ENCODE measurements at places on chromosomes 5 and 9. TPM values are rescaled to one million over a fixed set of nuclear protein-coding genes. Genes with fewer than 3 reads are reported as not detected.

Gene TMOD1
- total RNA-seq: 0.49 TPM

Gene SLC36A2
- not detected for total RNA-seq

Gene TAS2R1
- not detected for total RNA-seq

Gene ERCC6L2
- total RNA-seq: 63.1 TPM

DNA sequence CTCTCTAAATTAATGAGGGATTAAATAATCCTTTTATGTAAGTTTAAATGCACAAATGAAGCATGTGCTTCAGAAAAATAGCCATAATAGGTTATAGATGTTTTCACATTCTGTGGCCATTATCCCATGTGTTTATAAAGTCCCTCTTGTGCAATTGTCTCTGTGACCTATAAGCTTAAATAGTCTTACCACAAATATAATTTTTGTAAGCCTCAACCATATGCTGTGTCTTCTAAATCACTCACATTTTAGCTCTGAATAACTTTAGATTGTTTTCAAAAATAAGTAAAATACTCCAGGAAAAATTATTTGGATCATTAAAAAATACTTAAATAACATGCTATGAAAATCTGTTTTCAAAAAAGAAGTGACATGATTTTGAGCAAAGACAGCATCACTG is 1894.7 kb downstream of the MAT2B start:
- no peak overlapping the region for H3K27ac ChIP-seq
- no peak overlapping the region for H3K4me3 ChIP-seq
- H3K36me3 ChIP-seq: no peaks in the 10 kb centered on the region
- no peaks in the 10 kb centered on the region for H3K27me3 ChIP-seq
- DNase-seq: no peak

- no peak for DNase-seq
- no peak overlapping the region for H3K27ac ChIP-seq
- H3K36me3 ChIP-seq: no peaks in the 10 kb centered on the region
- H3K4me3 ChIP-seq: no peak overlapping the region
These were observed 269.2 kb upstream of the TNC start for GRCh38 chr9:115386963-115387770.

GRCh38 chr5:151683986-151684588 is 2.6 kb downstream of the SPARC start:
- H3K27me3 ChIP-seq: no peaks in the 10 kb centered on the region
- DNase-seq: no peak
- peak overlapping the region; percentile 91 for H3K4me3 ChIP-seq
- peaks cover 56% of the 10 kb centered on the region for H3K4me1 ChIP-seq
- peaks cover 4% of the 10 kb centered on the region for H3K36me3 ChIP-seq

GRCh38 chr9:124347206-124347967 is 67.9 kb downstream of the PSMB7 start:
- DNase-seq: no peak
- no peak overlapping the region for H3K4me3 ChIP-seq
- peaks cover 5% of the 10 kb centered on the region for H3K4me1 ChIP-seq
- no peaks in the 10 kb centered on the region for H3K27me3 ChIP-seq
- H3K27ac ChIP-seq: peak overlapping the region; percentile 9
- H3K36me3 ChIP-seq: peaks cover 20% of the 10 kb centered on the region

DNA sequence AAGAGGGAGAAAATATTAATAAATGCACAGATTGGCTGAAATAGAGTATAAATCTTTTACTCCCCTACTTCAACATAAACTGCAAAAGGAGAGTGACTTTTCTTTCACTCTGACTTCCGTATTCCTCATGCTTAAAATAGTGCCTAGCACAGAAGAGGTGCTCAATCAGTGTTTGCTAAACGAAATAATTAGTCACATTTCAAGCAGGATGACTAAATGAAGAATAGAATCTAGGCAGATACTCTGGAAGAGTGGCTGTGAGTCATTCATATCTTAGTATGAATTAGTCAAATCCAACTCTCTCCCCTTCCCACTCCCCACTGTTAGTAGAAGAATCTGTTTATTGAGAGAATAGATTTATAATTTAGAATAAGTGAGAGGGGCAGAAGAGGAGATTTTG is 4.8 kb downstream of the CD274 start:
- H3K4me1 ChIP-seq: peaks cover under 1% of the 10 kb centered on the region
- no peak overlapping the region for H3K4me3 ChIP-seq
- H3K27me3 ChIP-seq: no peaks in the 10 kb centered on the region
- H3K27ac ChIP-seq: no peak overlapping the region
- DNase-seq: no peak

GRCh38 chr5:151168602-151169344 is 11.2 kb upstream of the ANXA6 start:
- peaks cover 8% of the 10 kb centered on the region for H3K4me1 ChIP-seq
- no peak overlapping the region for H3K4me3 ChIP-seq
- no peak overlapping the region for H3K27ac ChIP-seq
- H3K27me3 ChIP-seq: no peaks in the 10 kb centered on the region
- no peaks in the 10 kb centered on the region for H3K36me3 ChIP-seq
- DNase-seq: no peak

- H3K4me1 ChIP-seq: no peaks in the 10 kb centered on the region
- H3K4me3 ChIP-seq: no peak overlapping the region
- no peaks in the 10 kb centered on the region for H3K27me3 ChIP-seq
- no peak for DNase-seq
These were observed 66.7 kb downstream of the SVEP1 start for GRCh38 chr9:110512817-110513216.

DNA sequence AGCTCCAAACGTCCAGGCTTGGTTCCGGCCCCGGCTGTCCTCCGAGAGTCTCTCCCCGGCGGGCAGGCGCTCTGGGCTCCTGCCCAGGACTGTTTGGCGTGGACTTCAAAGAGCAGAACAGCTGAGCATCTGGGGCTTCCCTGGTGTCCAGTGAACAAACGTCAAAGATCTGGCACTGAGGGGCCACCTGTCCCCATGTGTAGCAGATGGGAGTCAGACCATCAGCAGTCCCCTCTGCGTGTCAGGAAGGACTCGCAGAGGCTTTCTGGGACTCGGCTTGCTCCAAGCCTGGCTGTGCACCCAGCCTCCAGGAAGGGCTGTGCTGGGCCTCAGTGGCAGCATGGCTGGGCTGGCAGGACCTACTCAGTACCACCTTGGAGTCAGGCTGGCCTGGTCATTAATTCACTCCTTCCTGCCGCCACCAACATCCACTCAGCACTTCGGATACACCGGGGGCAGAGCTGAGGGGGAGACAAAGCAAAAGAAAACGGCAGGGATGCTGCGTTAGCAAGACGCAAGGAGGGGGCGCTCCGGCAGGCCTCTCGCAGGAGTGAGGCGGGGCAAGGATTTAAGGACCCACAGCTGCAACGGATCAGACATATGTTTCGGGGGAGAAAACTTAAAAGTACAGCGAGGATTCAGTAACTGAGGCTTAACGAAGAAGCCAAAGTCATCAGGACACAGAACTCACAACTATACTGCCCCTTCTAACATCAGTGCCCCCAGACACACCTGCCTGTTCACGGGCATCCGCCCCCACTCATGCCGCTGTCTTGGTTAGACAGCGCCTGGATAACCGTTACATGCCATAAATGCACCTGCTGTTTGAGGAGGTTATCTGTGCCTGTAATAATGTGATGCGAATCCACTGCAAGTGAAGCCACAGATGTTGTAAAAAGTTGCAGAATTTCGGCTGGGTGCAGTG is 164.5 kb upstream of the PHYKPL start:
- H3K4me1 ChIP-seq: peaks cover 2% of the 10 kb centered on the region
- no peak for DNase-seq
- peaks cover 3% of the 10 kb centered on the region for H3K27me3 ChIP-seq

- H3K36me3 ChIP-seq: no peaks in the 10 kb centered on the region
- DNase-seq: no peak
- no peak overlapping the region for H3K4me3 ChIP-seq
- peaks cover 5% of the 10 kb centered on the region for H3K4me1 ChIP-seq
- no peak overlapping the region for H3K27ac ChIP-seq
These were observed 633.8 kb downstream of the SEMA5A start for GRCh38 chr5:8912106-8912505.

DNA sequence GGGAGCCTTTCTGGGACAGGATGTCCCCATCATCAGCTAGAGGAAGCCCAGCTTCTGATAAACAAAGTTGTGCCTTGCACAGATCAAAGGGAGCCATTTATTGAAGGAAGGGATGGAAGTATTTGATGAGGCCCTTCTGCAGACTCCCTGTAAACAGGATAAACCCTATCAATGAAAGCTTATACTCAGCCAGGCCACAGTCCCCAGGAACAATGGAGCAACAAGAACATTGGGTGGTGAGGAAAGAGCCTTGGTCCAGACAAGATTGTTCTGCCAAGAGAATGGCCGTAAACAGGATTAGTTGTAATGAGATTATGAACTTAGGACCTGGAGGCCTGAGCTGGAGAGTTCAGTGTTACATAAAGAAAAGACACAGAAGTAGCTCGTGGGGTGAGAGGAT is 40.5 kb upstream of the LIFR start:
- H3K4me1 ChIP-seq: peaks cover 43% of the 10 kb centered on the region
- no peaks in the 10 kb centered on the region for H3K36me3 ChIP-seq
- H3K4me3 ChIP-seq: no peak overlapping the region
- no peak for DNase-seq
- H3K27ac ChIP-seq: no peak overlapping the region

DNA sequence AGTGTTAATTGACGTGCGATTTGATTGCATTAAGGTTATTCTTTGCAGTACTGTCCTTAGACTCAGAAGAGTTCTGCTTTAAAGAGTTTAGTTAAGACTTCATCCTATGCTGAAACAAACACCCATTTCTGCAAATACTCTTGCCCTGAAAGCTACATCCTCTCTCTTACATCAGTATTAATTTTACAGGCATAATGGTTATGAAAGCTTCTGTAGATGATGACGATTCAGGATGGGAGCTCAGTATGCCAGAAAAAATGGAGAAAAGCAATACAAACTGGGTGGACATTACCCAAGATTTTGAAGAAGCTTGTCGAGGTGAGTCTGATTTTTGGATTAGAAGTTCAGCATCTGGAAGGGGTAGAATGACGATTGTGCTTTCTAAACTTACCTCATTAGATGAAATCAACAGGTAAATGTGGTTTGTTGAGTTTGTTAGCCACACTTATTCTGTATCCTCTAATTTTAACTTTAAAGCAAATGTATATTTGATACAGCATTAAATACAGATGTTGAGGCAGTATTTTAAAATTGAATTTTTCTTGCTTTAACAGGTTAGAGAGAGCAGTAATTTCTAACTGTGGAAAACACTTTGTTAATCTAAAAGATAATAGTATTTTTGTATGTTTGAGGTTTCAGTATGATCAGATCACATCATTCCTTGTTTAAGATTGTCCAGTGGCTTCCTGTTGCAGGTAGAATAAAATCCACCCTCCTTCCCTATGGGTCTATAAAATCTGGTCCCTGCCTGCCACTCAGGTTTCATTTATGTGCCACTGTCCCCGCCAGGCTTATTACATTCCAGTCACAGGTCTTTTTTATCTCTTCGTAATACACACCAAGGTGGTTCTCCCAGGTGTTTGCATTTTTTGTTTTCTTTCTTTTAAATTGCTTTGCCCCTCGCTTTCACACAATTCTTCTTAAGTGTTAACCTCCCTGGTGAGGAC is 1.3 kb downstream of the NAA35 start:
- peak overlapping the region; percentile 87 for H3K27ac ChIP-seq
- no peaks in the 10 kb centered on the region for H3K27me3 ChIP-seq
- H3K4me3 ChIP-seq: no peak overlapping the region
- H3K4me1 ChIP-seq: peaks cover 10% of the 10 kb centered on the region
- peaks cover 16% of the 10 kb centered on the region for H3K36me3 ChIP-seq
